Prostate gland (tissue), 2 donors: ENCODE measurements at places on chromosomes 2 and 18. TPM values are rescaled to one million over a fixed set of nuclear protein-coding genes. Genes with fewer than 3 reads are reported as not detected.

The SCG2 gene
- 1.0 TPM for total RNA-seq

The PREB gene
- 88.9 TPM for total RNA-seq

The C2orf72 gene
- 13.0 TPM for total RNA-seq

The LRRFIP1 gene
- 66.1 TPM for total RNA-seq

The FAM237A gene
- total RNA-seq, result not detected

The FBXO41 gene
- 4.2 TPM for total RNA-seq

The AGXT gene
- total RNA-seq, result not detected

- H3K27me3 ChIP-seq, result no peaks in the 10 kb centered on the region
- H3K27ac ChIP-seq, result no peak overlapping the region
- no peak overlapping the region for H3K4me3 ChIP-seq
- no peaks in the 10 kb centered on the region for H3K4me1 ChIP-seq
- H3K36me3 ChIP-seq, result no peaks in the 10 kb centered on the region
These were observed 15.1 kb downstream of the DOCK10 start for GRCh38 chr2:225027061-225027762.

DNA sequence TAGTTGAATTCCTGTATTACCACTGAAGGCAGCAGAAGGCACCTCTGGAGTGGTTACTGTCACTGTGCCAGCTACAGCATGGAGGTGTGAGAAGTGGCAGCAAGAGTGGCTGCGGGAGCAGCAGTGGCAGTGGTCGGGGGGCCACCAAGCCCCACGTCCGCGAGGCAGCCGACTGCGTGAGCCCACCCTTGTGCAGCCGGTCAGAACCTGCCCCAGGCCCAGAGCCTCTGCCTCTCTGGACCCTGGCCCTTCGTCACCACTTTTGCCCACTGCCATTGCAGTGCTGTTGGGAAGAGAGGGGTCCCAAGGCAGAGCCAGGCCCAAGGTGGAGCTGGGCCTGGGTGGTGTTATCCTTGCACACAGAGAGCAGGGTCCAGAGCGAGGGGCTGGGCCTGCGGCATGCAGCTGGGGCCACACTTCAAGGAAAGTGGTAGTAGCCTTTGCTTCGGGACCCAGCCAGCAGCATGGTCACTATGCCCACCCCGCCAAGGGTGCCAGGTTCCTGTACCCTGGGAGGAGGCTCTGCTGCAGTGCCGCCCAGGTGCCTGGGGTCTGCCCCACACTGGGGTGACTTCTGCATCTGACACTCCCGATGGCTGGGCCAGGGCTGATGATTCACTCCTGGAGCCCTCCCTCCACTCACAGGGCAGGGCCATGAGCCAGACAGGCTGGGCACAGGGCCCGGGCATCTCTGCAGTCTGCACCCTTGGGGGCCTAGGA lies 450.1 kb upstream of the LRATD1 start:
- no peak overlapping the region for H3K4me3 ChIP-seq
- no peaks in the 10 kb centered on the region for H3K4me1 ChIP-seq
- DNase-seq, result no peak
- H3K27ac ChIP-seq, result no peak overlapping the region
- H3K27me3 ChIP-seq, result no peaks in the 10 kb centered on the region

GRCh38 chr2:44061876-44062275 lies 66.1 kb upstream of the LRPPRC start:
- no peaks in the 10 kb centered on the region for H3K4me1 ChIP-seq
- no peaks in the 10 kb centered on the region for H3K36me3 ChIP-seq
- no peak for DNase-seq
- H3K27me3 ChIP-seq, result no peaks in the 10 kb centered on the region

DNA sequence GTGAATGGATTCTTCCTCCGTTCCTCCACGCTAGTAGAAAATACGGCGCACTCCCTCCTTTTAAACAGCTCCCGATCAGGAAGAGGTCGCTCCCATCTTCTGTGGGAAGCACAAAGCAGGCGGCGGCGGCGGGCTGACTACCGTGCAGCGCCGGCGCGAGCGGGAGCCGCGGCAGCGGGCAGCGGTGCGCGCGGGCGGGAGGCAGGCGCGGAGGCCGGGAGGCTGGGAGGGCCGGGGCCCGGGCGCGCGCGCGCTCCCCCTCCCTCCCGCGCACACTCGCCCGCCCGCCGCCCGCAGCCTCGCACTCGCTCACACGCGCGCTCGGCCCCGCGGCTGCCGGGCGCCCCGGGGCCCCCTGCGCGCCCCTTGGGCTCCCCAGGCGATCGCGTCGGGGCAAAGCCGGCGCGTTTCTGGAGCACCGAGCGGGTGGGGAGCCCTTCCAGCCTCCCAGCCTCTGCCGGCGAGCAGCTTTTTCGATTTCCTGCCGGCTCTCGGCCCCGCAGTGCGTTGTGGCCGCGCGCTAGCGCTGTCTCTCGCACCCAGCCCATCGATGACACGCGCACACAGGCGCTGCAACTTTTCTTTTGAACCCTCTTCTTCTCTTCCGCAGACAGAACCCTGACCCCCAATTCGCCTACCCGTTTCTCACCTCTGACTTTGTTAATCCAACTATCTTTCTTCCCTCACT lies at the start of gene SLC8A1:
SLC8A1 (minus strand) TSS at position 173 of the 688 bp plus-strand sequence.
- peak within 1 kb of the TSS; percentile 57 for H3K27ac ChIP-seq
- H3K36me3 ChIP-seq, result no peaks in the 10 kb centered on the region
- peak within 1 kb of the TSS; percentile 31 for H3K4me3 ChIP-seq
- no peak for DNase-seq
- H3K4me1 ChIP-seq, result no peaks in the 10 kb centered on the region

- H3K4me3 ChIP-seq, result no peak overlapping the region
- no peaks in the 10 kb centered on the region for H3K36me3 ChIP-seq
- H3K27me3 ChIP-seq, result no peaks in the 10 kb centered on the region
- DNase-seq, result no peak
- no peak overlapping the region for H3K27ac ChIP-seq
These were observed 125.6 kb downstream of the GRB14 start for GRCh38 chr2:164495491-164496223.

DNA sequence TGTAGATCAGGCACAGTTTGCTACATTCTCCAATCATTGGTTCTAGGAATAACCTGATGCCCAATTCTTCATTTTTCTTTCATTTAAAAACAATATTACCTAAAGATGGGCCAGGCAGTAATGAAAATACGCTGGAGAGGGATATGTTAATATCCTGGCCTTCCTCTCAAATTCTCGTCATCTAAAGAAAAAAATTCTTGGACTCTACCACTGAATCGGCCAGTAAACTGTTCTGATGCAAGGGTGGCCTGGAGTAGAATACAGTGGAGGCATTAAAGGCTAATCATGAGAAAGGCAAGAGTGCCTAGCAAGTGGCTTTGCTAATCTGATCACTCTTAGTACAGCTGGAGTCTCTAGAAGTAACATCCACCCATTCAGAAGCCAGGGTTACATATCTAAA lies 157.7 kb downstream of the ANTXR1 start:
- H3K4me1 ChIP-seq, result no peaks in the 10 kb centered on the region
- DNase-seq, result no peak
- no peaks in the 10 kb centered on the region for H3K27me3 ChIP-seq
- H3K27ac ChIP-seq, result no peak overlapping the region
- H3K4me3 ChIP-seq, result no peak overlapping the region

GRCh38 chr2:228705318-228705717 lies 523.8 kb upstream of the SPHKAP start:
- H3K27ac ChIP-seq, result no peak overlapping the region
- no peaks in the 10 kb centered on the region for H3K27me3 ChIP-seq
- H3K4me1 ChIP-seq, result no peaks in the 10 kb centered on the region
- no peak overlapping the region for H3K4me3 ChIP-seq

DNA sequence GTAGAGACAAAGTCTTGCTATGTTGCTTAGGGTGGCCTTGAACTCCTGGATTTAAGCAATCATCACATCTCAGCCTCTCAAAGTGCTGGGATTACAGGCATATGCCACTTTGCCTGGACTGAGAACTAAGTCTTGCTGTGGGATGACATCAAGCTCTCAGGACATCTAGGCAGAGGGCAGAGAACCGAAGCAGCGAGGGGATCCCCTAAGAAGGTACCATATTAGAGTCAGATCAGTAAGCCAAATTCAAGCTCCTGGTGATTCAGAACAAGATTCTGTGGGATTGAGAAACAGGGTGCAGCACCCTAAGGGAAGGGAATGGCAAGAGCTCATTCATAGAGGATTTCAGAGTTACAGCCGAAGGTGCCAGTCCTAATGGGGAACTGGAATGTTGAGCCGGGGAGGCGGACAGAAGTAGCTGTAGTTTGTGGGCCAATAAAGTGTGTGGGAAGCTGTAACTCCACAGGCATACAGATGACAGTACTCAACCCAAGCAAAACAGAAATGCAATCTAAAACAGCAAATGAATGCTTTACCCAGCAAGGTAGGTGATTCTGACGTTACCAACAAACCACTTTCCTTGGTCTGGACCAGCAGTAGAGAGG lies 30.9 kb downstream of the EPHA4 start:
- no peaks in the 10 kb centered on the region for H3K27me3 ChIP-seq
- H3K27ac ChIP-seq, result no peak overlapping the region
- no peaks in the 10 kb centered on the region for H3K36me3 ChIP-seq
- H3K4me1 ChIP-seq, result no peaks in the 10 kb centered on the region
- no peak for DNase-seq

DNA sequence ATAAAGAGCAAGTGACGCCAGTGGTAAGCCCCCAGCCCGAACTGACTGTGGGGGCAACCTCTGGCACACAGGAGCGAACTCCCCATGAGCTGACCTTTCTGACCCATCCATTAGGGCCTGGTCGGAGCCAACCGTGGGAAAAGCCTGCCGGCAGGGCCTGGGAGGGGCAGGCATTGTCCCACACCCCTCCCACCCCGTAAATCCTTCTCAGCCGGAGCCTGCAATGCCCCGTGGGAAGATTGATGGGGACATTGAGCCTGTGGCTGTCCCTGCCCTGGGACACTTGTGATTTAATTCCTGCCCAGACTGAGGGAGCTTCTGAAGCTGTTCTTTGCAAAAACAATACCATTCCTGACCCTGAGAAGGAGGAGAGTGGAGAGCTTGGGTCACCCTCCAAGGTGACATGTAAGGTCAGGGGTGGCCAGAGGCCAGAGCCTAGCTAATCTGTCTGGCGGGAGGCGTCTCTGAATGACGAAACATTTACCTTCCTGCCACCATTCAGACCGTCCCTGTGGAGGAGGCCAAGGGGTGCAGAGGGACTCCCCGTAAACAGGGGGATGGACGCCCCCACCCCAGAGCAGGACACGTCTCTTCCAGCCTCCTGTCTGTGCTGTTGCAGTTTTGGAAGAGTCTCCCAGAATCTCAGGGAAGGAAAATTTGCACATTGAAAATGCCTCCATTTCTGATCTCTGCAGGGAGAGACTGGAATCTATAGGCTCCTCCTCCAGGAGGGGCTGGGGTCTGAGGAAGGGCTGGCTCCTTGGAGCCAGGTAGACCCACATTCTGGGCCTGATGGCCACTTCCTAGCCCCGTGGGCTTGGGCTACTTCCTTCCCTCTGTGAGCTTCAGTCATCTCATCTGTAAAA lies 51.2 kb upstream of the HS6ST1 start:
- H3K27me3 ChIP-seq, result no peaks in the 10 kb centered on the region
- H3K4me3 ChIP-seq, result no peak overlapping the region
- H3K4me1 ChIP-seq, result peaks cover 5% of the 10 kb centered on the region
- no peak for DNase-seq
- H3K36me3 ChIP-seq, result no peaks in the 10 kb centered on the region

DNA sequence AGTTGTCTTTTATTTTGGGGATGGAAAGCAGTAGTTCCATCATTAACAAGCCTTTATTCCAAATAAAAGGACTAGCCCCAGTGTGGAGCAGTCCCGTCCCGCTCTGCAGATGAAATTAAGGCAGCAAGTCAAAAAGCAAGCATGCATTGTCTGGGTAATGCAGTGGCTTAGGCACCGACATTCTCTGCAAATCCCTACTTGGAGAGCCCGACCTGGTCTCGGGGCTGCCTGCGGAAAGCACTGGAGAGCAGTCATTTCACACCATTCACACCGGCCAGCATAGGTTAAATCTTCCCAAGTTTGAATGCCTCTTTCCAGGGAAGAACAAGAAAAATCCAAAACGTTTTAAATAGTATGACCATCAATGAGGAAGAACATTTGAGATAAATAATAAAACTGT lies 24.4 kb upstream of the RAB12 start:
- DNase-seq, result no peak
- no peaks in the 10 kb centered on the region for H3K4me1 ChIP-seq
- no peak overlapping the region for H3K4me3 ChIP-seq
- no peaks in the 10 kb centered on the region for H3K27me3 ChIP-seq

- no peaks in the 10 kb centered on the region for H3K27me3 ChIP-seq
- DNase-seq, result no peak
- no peaks in the 10 kb centered on the region for H3K36me3 ChIP-seq
- no peak overlapping the region for H3K27ac ChIP-seq
These were observed 13.7 kb downstream of the INO80C start for GRCh38 chr18:35484034-35484433.

DNA sequence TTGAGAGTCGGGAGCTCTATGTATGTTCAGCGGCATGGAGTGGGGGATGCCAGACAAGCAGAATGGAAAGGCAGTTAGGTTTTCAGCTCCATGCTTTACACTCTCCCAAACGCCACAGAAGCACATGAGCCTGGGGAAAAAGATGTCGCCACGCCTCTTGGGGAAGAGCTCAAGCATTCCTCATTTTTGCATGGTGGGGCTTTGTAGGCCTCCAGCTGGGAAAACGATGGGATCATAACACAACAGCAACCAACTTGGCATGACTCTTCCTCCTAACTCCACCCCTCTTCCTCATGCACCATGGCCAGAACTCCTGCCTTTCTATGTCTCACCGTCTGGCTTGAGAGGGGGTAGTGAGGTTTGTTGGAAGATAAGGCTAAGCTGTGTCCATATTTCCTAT lies 102.6 kb downstream of the PAX3 start:
- H3K27ac ChIP-seq, result no peak overlapping the region
- no peaks in the 10 kb centered on the region for H3K36me3 ChIP-seq
- no peak for DNase-seq
- no peak overlapping the region for H3K4me3 ChIP-seq
- no peaks in the 10 kb centered on the region for H3K27me3 ChIP-seq

DNA sequence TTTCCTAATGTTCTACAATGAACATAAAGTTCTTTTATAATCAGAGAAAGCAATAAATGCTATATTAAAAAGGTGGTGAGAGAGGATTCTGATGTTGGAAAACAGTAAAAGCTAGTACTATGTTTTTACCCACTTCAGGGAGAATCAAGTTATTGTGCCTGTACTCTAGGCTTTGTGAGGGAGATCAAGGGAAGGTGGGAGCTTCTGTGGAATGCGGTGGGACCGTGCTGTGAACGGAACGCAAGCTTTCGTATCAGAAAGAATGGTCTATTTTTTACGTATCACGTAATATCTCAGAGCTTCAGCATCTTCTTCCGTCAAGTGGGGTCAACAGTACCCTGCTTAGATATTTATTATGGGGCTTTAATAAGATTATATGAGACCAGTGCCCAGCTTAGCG lies 193.2 kb downstream of the CLIP4 start:
- DNase-seq, result no peak
- no peak overlapping the region for H3K4me3 ChIP-seq
- no peaks in the 10 kb centered on the region for H3K4me1 ChIP-seq
- H3K36me3 ChIP-seq, result no peaks in the 10 kb centered on the region
- no peaks in the 10 kb centered on the region for H3K27me3 ChIP-seq
